ENCODE measurements at places on chromosomes 12 and 14. TPM values are rescaled to one million over a fixed set of nuclear protein-coding genes. Genes with fewer than 3 reads are reported as not detected.

SERPINA3 gene
- total RNA-seq = 1.3 TPM

OR4E2 gene
- total RNA-seq = not detected

RPL10L gene
- total RNA-seq = not detected

EIF2S3B gene
- 0.85 TPM for total RNA-seq

EPYC gene
- total RNA-seq = not detected

All from regular cardiac myocyte (primary cell).